ENCODE measurements at places on chromosomes 13 and 19.

DNA sequence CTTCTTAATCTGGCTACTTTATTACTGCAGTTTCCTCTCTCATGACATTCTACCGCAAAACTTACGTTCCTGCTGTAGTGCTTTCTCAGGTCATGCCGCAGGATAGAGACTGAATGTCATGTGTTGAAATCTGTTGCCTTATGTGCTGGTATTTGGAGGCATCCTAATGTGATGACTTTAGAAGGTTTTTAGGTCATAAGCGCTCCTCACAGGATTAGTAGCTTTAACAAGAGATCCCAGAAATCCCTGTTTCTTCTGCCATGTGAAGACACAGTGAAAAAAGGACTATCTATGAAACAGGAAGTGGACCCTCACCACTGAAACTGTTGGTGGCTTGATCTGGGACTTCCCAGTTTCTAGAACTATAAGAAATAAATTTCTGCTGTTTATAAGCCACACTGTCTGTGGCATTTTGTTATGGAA lies 209.3 kb downstream of the LACC1 start:
- DNase-seq: no peak

DNA sequence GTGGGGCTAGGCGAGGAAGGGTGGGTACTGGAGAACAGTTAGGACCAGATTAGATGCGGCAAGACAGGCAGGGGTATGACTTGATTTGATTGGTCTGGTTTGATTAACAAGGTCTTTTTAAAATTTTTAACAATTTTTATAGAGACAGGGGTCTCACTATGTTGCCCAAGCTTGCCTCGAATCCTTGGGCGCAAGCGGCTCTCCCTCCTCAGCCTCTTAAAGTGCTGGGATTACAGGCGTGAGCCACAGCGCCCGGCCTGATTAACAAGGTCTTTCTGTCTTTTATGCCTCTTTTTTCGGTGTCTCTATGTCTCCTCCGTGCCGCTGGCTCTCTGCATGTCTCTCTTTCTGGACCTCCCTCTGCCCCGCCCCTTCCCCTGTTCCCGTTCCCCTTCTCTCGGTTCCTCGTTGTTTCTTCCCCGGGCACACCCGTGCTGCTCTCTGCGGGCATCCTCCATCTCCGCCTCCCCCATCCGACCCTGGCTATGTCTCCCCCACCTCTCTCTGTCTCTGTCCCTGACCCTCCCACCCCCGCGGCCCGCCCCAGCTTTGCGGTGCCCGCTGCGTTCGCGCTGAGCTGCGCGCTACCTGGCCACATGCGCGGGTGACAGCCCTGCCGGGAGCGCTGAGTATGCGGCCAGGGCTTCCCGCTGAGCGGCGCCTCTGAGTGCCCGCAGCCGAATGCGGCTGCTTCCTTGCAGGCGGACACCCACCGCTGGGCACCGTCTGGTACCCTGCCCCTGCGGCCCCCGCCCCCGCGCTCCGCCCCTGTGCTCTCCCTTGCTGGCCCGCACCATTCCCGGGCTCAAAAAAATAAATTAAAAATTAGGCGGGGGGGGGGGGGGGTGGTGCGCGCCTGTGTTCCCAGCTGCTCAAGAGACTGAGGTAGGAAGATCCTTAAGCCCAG lies 8.1 kb upstream of the SDHAF1 start:
- peak; percentile 43 for DNase-seq

DNA sequence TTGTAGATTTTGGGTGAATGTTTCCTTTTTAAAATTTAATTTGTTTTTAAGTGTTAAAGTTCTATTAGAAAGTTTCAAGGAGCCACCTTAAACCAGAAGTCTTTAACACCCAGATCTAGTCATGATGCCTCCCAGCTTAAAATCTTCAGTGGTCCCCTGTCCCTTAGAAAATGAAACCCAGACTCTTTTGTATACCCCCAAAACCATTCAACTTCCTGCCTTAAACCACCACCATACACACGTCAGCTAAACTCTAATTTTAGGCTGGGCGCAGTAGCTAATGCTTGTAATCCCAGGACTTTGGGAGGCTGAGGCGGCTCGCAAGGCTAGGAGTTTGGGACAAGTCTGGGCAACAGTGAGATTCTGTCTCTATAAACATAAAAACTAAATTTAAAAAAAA lies 37.9 kb downstream of the N4BP2L1 start:
- DNase-seq: no peak

DNA sequence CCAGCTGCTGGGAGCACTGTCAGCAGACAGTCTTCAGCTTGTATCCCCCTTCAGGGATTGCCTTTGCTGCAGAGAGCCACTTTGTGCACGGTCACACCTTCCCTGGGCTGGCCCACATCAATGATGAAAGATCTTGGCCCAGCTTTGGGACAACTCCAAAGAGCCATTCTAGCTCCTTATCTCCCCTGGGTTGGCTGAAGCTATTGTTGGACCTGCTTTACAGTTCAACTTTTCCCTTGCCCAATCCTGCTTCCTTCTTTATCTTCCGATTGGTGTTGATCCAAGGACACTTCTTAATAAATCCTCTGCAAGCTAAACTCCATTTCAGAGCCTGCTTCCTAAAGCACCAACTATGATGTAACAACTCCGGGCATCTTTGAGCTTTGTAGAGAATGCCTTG lies 466.4 kb downstream of the KLF12 start:
- DNase-seq: peak; percentile 44

DNA sequence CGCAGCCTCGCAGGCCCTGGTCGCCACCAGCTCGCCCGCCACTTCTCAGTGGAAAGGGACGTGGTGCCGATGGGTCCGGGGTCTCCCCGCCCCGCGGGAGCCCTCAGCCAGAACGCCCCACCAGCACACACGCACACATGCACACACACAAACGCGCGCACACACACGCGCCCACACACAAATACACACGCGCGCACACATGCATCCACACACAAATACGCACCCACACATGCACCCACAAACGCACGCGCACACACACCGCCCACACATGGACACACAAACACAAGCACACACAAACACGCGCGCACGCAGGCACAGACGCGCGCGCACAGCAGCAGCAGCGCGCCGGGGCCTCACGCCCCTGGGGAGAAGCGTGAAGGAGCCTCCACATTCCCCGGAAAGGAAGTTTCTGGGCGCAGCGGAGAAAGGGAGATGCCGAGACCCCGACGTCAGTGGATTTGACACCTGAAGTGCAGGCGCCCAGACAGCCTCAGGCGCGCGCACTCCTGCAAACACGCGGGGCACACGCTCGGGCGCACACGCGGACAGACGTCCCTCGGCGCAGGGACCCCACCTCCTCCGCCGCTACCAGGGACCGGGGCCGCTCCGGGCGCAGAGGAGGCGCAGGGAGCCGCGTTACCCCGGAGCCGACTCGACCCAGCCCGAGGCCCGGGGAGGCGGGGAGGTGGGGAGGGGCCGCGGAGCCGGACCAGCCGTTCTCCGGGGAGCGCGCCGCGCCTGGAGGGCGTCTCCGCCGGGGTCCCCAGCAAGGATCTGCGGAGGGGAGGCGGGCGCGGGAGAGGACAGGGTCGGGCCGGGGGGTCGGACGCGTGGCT lies 622 bp downstream of the RASA3 start:
- no peak for DNase-seq
